H54 (cell line): ENCODE measurements at places on chromosomes 6 and 20.

DNA sequence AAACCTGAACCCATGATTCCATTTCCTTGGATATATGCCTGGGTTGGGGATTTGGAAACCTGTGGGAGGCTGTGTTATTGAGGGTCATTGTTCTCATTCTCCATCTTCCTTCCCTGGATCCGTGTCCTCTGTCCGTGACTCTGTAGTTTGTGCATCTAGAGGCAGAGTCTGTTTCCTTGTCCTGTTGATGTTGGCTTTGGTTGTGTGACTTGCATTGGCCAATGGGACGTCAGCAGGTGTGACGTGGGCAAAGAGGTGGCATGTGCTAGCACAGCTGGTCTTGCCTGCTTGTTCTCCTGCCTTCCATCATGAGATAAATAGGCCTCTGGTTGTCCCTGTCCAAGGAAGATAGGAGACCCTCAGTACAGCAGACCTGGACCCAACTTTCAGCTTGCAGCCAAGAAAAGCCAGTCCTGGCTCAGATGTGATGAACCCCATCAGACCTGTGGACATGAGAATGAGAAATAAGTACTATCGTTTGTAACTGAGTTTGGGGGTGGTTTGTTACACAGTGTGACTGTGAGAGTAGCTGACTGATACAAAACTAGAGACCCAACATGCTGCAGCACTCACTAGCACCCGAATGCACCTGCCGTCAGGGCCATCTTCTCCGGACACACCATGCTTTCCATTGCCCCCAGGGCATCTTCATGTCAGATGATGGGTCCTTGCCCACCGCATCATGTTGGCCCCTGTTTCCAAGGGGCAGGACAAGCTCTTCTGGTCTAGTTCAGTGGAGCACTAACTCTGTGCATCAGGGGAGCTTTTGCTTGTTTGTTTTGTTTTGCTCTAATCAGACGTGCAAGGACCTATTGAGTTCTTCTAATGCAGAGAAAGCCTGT, 195.3 kb upstream of the SULF2 start:
- no peak for DNase-seq

GRCh38 chr6:44192428-44193041, 24.2 kb upstream of the MYMX start:
- peak; percentile 49 for DNase-seq

- DNase-seq: peak; percentile 6
Measured at GRCh38 chr6:79570129-79571029, 33.1 kb upstream of the LCA5 start.

DNA sequence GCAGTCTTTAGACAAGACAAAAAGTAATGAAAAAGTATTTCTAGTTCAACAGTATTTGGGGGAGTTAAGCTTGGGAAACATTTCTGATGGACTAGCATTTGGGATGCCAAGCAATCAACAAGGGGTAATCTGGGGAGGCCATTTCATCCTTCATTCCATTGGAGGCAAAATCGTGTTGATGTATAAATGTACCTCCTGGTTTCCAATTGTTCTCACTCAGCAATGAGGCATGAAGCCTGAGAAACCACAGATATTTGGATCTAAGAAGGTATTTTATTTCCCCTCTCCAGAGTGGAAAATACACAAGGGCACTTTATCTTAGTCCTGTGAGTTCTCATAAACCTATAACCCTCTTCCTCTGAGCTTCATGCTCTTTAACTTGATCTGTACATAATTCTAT, 68.2 kb downstream of the TBX18 start:
- DNase-seq: no peak

GRCh38 chr6:157895585-157895984, 72.5 kb downstream of the SNX9 start:
- no peak for DNase-seq

DNA sequence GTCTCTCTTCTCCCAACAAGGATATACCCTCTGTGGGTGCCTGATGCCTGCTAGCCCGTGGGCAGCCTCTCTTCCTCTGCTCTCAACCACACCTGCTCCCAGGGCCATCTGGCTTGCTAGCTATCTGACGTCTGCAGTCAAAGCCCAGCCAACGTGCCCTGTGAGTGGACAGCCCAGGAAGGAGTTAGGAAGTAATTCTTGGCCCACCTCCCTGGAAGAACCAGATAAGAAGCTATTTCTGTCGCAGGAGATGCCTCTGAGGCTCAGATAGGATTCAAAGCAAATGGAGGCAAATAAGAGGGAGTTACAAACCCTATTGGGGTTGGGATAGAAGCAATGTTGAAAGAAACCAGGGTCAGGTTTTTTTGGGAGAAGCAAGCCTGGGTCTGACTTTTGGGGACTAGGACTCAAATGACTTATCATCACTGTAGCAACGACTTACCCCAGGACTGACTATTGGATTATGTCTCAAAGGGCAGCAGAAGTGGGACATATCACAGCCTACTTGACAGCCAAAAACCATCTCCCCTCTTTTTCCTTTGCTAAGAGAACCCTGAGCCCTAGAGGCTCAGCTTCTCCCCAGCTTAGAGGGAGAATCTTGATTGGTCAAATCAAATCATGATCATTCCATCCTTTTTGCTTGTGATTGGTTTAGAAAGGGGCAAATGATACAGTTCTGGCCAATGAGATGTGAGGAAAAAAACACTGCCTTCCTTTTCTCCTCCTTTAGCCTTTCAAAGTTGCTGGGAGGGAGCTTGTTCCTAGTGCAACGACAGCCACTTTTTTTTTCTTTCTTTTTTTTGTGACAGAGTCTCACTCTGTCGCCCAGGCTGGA, 18.0 kb upstream of the CDK5RAP1 start:
- DNase-seq: no peak

DNA sequence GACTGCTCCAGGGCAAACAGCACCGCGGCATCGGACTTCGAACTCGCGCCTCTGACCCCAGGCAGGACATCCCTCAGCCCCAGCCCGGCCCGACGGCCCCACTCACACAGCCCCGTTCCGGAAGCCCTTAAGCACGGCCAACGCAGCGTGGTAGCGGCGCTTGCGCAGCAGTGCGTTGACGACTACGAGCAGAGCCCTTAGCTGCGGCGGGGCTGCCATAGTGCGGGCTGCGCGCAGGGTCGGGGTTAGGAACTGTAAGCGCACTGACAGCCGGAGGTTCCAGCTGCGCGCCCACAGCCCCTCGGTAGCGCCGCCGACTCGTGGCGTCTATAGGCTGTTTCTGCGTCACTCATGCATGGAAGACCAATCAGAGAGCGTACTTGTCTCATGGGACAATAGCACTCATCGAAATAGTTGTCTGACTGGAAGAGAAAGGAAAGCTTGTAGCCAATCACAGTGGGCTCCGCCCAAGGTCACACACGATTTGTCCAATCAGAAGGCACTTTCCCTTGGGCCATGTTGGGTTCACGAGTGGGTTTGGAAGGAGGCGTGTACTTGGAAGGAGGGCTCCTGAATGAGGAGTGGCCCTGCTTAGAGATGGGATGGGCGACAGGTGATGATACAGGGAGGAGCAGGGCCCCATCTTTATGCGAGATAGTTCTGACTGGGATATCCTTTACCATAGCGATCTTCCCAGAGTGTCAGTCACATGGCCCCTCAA, at the start of gene PXMP4:
Gene PXMP4, minus strand, starts transcription at position 322 of the 721 bp plus-strand sequence. Its CDS starts 103 bp downstream, at position 219.
- DNase-seq: peak; percentile 99

DNA sequence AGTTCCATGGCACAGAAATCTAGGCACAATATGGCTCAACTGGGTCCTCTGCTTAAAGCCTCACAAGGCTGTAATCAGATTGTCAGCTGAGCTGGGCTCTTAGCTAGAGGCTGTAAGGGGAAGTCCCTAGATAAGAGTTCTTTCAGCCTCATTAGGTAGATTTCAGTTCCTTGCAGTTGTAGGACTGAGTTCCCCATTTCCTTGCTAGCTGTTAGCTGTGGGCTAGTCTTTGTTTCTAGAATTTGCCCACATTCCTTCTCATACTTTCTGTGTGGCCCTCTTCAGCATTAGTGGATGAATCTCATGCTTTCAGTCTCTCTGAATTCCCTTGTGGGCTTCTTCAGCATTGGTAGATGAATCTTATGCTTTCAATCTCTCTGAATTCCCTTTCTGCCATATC, 71.0 kb upstream of the MRAP2 start:
- no peak for DNase-seq

- DNase-seq: no peak
Measured at GRCh38 chr6:84618046-84618752, 146.2 kb downstream of the TBX18 start.

DNA sequence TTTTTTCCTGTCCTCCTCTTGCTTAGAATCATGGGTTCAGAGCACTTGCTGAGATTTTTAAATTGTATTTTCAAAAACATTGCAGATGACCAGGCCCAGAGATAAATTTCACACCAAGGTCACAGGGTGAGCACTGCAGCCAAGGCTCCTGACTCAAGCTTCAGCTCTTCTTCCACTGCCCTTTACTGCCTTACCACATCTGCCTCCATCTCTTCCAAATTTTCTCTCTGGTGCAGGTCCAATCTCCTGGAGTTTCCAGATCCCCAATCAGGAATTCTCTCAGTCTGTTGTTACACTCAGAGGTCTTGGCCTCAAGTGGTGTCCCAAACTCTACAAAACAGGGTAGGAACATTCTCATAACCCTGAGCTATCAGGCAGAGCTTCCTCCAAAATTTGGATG, 12.7 kb downstream of the SNAP25 start:
- DNase-seq: no peak

GRCh38 chr6:117384659-117385058, 41.1 kb downstream of the ROS1 start:
- DNase-seq: no peak

GRCh38 chr6:75326557-75327258, 42.1 kb upstream of the TMEM30A start:
- no peak for DNase-seq

- no peak for DNase-seq
Measured at GRCh38 chr6:40764726-40765125, 177.6 kb upstream of the LRFN2 start.

- DNase-seq: no peak
Measured at GRCh38 chr6:156955494-156956183, 178.5 kb downstream of the ARID1B start.

GRCh38 chr6:54428431-54428830, 120.2 kb downstream of the TINAG start:
- DNase-seq: no peak

DNA sequence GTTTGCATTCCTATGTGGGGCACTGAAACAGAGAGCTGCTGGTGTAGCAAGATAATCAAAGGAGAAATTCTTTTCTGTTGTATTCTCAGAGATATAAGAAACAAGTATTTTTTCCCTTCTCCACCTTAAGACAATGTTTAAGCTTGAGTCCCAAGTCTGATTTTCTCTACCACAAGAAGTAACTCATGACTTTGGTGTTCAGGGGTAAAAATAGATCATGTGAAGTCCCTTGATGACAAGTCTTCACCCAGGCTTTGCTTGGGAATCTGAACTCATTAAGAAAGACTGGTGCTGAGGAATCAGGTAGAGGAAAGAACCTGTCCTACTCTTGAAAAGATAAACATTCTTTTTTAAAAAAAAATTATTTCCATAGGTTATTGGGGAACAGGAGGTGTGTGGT, 205.6 kb downstream of the ALDH8A1 start:
- no peak for DNase-seq

GRCh38 chr6:2990248-2990931, 9.3 kb upstream of the NQO2 start:
- DNase-seq: no peak

DNA sequence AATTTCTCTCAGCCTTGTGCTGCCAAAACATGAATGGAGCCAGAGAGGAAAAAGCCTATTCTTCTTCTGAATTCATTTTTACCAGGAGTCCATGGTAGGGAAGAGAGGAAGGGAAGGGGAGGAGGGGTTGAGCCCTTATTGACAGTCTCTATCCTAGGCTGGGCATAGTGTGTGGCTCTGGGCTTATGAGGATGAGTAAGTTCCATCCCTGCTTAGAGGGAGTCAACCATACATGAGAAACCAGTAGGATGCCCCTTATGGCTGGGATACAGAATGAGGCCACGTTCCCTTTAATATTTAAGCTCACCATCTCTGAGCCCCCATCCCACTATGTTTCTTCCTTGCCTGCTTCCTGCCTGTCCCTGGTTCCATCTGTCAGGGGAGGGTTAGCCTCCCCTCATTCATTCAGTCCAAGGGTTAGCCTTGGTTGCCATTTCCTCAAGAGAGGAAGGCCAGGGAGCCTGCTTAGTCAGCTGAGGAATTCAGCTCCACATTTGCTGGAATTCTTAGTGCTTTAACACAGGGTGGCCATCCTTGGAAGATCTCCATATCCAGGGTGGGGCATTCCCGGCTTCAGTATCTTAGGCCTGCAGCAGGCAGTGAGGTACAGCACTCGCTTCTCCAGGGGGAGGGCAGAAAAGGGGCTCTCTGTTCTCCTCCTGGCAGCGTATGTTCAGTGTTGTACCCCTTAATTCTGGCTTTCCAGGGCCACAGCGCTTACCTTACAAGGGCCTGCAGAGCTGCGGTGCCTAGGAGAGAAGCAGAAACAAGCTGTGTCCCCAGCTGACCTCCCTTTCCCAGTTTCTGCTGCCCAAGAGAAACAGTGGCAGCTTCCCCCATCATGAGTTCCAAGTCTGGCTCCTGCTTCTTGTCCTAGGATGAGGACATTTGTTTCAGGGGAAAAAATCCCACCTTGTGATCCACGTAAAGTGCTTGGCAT, 12.5 kb downstream of the SIRT5 start:
- no peak for DNase-seq

GRCh38 chr6:100134703-100135102, 140.7 kb upstream of the MCHR2 start:
- peak; percentile 1 for DNase-seq

DNA sequence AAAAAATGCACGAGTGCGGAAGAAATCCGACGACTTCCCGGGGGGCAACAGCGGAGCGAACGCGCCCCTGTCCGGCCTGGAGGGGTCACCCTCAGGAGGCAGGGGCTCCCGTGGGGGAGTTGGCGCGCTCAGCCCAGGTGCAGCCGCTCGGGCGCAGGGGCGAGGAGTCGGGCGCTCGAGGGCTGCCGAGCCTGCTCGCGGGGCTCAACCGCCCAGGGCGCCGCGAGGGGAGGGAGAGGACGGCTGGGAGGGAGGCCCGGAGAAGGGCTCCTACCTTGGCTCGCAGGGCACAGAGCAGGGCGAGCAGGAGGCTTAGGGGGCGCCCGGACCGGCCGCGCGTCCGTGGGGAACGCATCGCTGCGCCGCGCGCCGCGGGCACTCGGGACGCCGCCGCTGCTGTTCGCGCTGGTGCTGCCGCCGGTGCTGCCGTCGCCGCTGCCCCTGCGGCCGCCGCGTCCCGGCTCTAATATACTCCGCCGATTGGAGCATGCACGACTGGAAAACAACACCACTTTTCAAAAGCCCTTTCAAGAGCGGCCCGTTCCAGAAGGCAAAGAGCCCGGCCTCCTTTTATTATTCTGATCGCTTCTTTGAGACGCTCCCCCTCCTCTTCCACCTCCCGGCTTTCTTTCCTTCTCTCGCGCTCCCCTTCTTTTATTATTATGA, 490 bp downstream of the JAG1 start:
- DNase-seq: peak; percentile 29

GRCh38 chr6:116929825-116930224, 52.8 kb downstream of the RFX6 start:
- no peak for DNase-seq

GRCh38 chr6:138310294-138310693, 67.4 kb upstream of the SMIM28 start:
- no peak for DNase-seq

- no peak for DNase-seq
Measured at GRCh38 chr6:49327005-49327404, 136.0 kb downstream of the MMUT start.

- DNase-seq: no peak
Measured at GRCh38 chr6:13539572-13539971, 34.8 kb upstream of the SIRT5 start.

- DNase-seq: no peak
Measured at GRCh38 chr6:154821638-154822037, 88.4 kb downstream of the SCAF8 start.

- DNase-seq: no peak
Measured at GRCh38 chr20:63611646-63612045, 15.3 kb downstream of the GMEB2 start.
